ENCODE measurements at places on chromosomes 13 and 19.

DNA sequence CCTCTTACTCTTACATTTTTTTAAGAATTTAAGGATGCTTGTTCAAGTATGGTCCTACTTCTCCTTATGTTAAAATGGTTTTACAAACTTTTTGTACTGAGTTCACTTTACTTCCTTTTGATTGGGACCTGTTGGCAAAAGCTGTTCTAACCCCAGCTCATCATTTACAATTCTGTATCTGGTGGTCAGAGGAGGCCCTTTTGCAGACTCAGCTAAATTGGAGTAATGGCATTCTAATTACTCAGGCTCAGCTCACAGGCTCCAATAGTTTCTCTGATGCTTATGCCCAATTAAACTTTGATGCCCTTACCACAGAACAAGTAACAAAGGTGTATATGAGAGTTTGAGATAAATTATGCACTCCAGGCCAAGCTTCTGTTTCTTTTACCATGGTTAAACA lies 1632.0 kb downstream of the UQCRFS1 start:
- DNase-seq = no peak

- DNase-seq = no peak
These were observed 5.0 kb upstream of the TEX29 start for GRCh38 chr13:111315347-111315995.

DNA sequence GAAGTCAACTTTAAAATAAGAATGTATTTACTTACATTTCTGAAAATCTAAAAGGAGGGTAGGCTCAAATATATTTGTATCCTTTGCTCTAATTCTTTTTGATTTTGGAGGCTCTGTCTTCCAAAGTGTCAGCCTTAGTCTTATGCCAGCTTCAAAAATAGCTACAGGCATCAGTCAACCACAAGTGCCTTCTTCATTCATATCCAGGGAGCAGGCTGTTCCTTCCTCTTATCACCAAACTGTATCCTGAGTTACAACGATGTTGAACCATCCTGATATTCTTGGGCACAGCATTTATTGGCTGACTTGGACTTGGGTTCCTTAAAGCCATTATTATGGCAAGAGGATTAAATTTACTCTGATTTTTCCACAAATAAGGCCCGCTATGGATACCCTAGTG lies 1161.3 kb downstream of the PCDH17 start:
- DNase-seq = no peak

GRCh38 chr19:8004723-8005513 lies 523 bp downstream of the ELAVL1 start:
- DNase-seq = no peak

- no peak for DNase-seq
These were observed 736.9 kb downstream of the EFNB2 start for GRCh38 chr13:105798541-105798940.

DNA sequence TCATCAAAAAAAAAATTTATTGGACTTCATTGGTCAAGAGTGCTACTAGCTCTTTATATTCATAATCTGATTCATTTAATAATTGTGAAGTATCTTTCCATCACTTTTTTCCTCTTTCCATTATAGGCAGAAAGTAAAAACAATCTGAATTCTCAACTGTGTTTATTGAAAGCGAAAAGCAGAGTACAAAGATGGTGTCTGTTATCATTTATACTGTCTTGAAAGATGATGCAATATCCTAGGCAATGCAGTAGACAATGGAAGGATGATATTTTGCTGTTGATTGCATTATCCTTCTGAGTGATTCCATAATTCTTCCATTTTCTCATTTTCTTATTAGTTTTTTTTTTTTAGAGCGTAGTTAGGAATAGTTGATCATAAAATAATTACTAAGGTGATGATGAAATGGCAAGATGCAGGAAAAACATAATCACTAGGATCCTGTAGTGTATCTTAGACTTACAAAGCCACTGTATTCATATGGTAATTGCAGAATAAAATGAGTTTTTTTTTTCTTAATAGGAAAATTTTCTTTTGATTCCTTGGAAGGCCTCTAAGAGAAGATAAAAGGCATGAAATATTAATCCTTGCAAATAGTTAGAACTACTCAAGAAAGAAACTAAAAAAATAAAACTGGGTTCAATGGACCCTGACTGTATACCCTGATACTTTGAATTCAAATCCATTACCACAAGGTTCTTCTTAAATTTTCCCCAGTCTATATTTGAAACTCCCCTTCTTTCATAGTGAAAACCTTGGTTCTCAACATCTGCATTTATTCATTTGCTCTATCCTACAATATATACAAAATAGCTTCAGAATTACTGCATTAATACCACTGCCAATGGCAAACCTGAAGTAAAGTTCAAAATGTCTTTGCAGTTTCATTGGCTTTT lies 11.6 kb downstream of the URI1 start:
- DNase-seq = no peak

DNA sequence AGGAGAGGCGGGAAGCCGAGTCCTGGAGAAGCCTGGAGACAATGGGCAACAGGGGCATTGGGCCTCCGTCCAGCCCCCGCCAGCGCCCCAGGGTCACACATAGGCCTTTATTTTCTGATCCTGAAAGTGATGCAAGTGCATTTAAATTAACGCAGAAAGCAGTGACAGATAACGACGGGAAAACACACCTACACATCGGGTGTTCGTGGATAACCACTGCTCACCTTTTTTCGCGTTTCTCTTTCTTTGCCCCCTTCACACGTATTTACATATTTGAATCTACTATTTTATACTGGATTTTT lies 30.4 kb upstream of the GRTP1 start:
- no peak for DNase-seq

- no peak for DNase-seq
These were observed 74.1 kb downstream of the ABCC4 start for GRCh38 chr13:95226932-95227695.

DNA sequence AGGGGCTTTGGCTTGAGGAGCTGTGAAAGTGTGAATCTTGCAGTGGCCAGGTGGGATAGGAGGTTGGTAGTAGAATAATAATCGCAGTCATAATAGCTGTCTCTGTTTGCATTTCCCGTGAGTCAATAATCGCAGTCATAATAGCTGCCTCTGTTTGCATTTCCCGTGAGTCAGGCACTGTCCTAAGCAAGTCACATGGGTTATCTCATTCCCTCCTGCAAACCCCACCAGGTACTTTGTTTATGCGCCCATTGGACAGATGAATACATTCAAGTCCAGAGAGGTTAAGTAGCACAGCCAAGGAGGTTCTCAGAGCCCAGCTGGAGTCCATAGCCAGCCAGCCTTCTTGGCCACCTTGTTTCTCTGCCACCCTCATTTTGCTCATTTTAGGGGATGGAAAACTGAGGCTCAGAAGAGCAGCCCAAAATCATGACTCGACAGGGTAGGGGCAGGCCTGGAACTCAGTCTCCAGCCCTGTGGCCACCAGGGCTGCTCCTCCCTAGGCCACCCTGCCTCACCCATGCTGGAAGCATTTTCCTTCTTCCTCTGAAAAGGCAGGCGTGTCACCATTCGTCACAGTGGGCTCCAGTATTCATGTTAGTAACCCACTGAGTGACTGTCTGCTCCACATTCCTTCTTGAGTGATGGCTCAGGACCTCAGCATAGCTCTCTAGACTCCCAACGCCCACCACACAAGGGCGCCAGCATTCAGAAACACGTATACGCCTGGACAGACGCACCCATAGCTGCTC lies 206.2 kb downstream of the URI1 start:
- DNase-seq = peak; percentile 83
